ENCODE measurements at places on chromosomes 12 and 14.

- DNase-seq: no peak
Measured at GRCh38 chr14:35829449-35829848, 3.3 kb downstream of the BRMS1L start.

GRCh38 chr12:92905811-92906554 lies 23.1 kb downstream of the EEA1 start:
- DNase-seq: no peak

DNA sequence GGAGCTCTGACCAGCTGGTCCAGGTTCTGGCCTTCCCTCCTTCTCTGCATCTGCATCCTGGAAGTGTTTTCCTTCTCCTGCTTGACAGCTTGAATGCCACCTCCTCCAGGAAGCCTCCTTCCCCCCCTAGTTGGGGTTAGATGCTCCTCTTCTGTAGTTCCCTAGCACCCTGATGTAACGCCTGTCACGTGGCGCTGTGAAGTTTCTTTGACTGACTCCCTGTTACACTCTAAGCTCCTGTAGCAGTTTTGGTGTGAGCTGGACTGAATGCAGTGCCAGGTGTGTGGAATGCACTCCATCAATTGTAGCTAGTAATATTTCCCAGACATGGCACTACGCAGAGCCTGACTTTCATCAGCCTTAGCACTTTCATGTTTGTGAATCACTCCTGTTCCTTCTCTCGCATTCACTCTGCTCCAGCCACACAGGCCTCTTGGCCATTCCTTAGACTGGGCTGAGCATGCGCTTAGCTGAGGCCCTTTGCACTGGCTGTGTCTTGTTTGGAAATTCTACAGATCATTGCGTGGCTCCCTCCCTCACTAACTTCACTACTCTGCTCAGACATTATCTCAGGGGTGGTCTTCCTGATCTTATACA lies 2.1 kb upstream of the FAIM2 start:
- no peak for DNase-seq

DNA sequence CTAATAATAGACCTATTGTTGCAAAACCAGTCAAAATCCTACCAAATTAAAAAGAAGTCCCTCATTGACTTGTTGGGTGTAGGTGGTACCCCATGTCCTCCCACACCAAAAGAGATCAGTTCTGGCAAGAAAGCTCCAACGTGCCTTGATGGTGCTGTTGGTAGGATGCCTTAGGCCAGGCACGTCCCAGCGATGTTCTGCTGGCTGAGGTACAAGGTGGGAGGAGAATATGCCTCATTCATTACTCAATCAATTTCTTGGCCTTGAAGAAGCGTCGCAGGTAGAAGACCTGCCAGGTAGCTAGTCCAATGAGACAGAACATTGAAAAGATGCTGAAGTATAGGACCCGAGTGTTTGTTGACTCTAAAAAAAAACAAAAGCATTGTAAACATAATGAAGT lies 7.8 kb upstream of the NEK9 start:
- no peak for DNase-seq

GRCh38 chr12:121717041-121717699 lies 4.6 kb downstream of the TMEM120B start:
- no peak for DNase-seq

GRCh38 chr12:96070670-96071279 lies 35.4 kb upstream of the LTA4H start:
- no peak for DNase-seq

- DNase-seq: no peak
Measured at GRCh38 chr12:117830471-117830870, 138.3 kb downstream of the KSR2 start.

GRCh38 chr12:62919838-62920237 lies 15.1 kb downstream of the PPM1H start:
- DNase-seq: no peak

- no peak for DNase-seq
Measured at GRCh38 chr14:20657216-20658211, 16.0 kb upstream of the OR6S1 start.

- no peak for DNase-seq
Measured at GRCh38 chr14:37985826-37986470, 221.8 kb upstream of the SSTR1 start.

GRCh38 chr14:22159099-22159498 lies 429.9 kb downstream of the DAD1 start:
- DNase-seq: no peak

- DNase-seq: peak; percentile 47
Measured at GRCh38 chr12:62787023-62787422, 147.9 kb downstream of the PPM1H start.

- no peak for DNase-seq
Measured at GRCh38 chr12:54368025-54368708, 3.9 kb upstream of the GPR84 start.

DNA sequence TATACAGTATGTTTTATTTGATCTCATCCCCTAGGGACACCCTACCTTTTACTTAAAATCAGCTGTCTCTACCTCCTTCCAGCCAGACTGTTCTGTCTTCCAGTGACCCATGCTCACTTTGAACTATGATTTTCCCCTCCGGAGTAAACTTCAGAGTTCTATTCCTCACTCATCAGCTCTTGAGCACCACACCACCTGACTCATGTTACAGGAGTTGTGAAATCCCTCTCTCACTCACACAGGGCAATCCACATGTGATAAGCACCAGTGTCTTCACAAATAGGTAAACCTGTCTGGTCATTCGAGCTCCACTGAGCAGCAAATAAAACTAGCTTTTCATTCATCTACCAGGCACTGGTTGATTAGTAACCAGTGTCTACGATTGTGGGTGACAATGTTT lies 177.3 kb upstream of the BMP4 start:
- DNase-seq: no peak

DNA sequence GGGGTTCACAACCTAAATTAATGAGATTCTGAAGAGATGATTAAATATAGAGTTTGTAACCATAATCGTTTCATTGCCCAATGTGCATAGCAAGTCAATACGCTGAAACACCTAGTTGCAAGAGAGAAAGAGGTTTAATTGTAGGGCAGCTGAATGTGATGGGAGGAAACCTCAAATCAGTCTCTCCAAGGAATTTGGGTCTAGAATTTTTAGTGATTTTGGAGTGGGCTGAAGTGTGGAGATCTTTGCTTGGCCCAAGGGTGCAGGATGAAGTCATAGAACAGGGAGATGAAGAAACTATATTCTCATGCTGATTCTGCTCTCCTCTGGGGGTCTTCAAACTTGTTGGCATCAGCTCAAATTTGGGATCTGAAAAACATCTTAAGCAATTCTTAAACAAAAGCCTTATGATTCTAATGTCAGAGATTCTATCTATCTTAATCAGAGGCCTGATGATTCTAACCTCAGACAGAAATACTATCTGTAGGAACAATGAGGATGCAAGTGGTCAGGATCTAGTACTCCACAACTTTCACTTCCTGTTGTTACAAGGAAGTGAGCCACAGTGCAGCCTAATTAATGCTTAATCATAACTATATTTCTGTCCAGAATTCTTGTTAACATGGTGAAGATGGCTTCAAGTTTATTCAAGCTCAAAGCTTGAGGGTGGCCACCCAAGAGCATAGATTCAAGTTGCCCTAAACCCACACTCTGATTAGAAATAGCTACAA lies 80.2 kb upstream of the FUT8 start:
- no peak for DNase-seq

GRCh38 chr12:131380965-131381705 lies 329.8 kb upstream of the SFSWAP start:
- no peak for DNase-seq

DNA sequence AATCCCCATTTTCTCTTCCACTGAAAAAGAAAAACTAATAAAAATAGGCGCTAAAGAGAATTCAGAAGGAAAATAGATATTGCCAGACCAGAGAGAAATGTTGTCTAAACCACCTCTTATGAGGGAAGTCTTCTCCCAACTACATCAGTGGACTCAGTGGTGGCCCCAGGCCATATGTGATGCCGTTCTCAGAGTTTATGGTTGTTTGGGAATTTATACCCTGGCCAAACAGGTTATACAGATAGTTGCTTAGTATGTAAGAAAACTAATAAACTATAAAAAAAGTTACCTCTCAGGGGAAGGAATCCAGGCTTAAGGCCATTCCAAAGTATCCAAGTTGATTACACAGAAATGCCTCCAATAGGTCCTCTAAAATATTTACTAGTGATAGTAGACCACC lies 103.4 kb upstream of the RBM19 start:
- no peak for DNase-seq

DNA sequence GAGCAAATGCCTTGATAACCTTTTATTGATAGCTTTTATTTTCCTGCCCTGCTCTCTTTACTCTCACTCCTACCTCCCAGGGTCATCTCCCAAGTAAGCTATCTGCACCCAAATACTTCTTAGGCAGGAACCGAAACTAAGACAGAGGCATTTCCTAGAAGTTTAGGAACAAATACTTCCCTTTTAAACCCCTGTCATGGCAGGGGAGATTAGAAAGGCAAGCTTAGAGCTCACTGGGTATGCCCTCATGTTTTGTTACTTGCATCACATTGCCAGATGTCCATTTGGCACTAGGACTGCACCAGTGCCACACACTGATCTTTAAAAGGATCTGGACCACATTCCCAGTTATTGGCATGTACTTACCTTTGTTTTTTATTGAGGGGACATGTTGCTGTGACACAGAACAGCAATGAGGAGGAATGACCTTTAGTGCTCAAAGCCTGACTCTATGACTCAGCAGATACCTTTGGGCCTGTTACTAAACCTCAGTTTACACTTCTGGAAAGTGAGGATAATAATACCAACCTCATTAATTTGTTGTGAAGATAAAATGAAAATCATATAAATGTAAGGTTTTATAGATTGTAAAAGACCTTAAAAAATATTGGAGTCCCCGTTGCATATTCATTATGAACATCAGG lies 40.9 kb upstream of the MBIP start:
- no peak for DNase-seq

DNA sequence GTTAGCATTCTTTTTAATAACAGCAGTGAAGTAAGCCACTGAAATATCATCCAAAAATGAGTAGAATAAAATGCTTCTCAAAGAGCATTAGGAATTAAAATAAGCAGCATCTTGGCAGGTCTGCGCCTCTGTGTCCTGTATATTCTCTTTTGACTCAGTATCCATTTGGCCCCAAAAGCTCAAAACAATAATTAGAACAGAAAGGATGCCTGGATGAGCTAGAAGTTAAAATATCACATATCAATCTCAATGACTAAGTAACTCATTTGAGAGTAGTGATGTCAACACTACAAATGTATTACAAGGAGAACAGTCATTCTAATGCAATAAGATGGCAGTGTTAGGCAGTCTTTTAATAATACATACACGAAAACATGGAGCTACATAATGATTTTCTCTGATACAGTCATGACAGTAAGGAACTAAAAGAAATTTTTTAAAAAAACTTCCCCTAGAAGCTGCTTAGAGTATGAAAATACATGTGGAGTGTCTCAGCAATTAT lies 160.9 kb upstream of the ABCD2 start:
- no peak for DNase-seq

DNA sequence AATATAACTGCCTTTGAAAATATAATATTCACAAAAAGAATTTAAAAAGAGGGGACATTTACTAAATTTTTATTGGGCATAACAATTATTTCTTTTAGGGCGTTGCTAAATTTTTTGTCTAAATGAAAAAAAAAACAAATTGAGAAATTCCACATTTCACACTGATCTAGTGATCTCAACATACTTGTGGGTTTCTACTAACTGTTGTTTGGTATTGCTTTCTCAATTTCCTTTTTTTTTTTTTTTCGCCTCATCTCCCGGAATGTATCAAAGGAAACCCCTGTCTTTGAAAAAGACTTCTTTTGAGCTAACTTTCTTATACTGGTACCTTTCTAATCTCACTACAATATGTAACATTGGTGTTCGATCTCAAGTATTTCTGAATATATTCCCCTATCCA lies at the start of gene CLEC4D:
Gene CLEC4D, plus strand, starts transcription at position 248 of the 400 bp plus-strand sequence. CDS start 230 bp downstream, outside the sequence.
- no peak for DNase-seq

DNA sequence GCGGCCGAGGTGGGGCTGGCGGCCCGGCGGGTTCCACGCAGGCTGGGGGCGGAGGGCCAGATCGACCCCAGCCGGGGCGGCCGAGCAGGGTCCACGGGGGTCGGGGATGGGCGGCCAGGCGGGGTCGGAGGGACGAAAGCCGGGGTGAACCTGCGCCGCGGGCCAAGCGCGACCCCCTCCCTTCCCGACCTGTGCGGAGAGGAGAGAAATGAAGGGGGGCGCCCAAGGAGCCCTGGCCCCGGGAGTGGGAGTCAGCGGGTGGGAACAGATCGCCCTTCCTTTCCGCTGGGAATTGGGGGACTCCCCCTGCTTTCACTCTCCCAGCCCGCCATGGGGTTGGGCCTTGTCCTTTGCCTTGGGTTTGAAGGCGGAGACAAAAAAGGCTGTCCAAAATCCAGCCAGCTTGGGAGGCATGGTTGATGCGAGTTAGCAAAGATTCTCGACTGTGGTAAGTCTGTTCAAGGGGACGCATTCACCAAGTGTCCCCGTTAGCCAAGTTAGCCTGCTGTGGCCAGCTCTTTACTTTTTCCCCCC lies 559 bp upstream of the CKAP4 start:
- DNase-seq: peak; percentile 84

GRCh38 chr12:123120452-123121166 lies 30.3 kb downstream of the PITPNM2 start:
- no peak for DNase-seq

- no peak for DNase-seq
Measured at GRCh38 chr12:112671564-112671963, 120.0 kb upstream of the RPH3A start.

DNA sequence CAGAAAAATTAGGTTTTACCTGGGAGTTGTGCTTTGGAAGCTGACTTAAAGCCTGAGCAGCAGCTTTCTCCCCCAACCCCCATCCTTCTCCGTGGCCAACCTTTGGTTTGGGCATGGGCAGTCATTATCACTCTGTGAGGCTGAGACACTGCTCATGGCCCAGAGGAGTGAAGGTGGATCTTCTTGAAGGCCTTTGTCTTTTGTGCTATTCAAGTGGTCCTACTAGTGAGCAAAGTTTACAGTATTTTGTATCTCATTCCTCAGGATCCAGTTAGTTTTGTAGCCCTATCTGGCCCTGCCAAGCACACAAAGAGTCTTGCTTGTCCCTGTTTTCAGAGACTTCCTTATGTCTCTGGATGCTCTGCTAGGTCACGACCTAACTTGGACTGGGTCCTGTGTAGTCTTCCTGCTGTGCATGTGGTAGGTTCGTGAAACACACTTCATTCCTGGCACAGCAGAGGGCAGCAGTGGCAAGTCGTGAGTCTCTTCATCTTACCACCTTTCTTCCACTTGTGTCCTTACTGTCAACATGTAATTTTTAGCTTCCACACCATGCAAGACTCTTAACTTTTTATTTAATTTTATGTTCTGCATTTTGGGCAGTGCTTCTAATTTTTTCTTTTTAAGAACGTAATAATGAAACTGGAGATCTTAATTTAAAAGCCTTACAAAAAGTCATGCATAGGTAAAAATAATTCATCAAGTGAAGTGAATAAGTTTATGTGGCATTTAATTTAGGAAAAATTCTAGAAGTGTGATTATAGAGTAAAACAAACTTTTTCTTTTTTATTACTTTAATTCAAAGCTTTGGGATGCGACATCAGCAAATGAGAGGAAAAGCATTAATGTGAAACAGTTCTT lies 53.7 kb downstream of the APAF1 start:
- DNase-seq: no peak

- no peak for DNase-seq
Measured at GRCh38 chr14:99975190-99975589, 90.0 kb upstream of the EVL start.

- no peak for DNase-seq
Measured at GRCh38 chr14:90274019-90274418, 17.7 kb downstream of the PSMC1 start.
